ENCODE measurements at places on chromosomes 16 and 17. TPM values are rescaled to one million over a fixed set of nuclear protein-coding genes. Genes with fewer than 3 reads are reported as not detected.

Gene OTOP3
- not detected for total RNA-seq

Gene DLX4
- not detected for total RNA-seq

DNA sequence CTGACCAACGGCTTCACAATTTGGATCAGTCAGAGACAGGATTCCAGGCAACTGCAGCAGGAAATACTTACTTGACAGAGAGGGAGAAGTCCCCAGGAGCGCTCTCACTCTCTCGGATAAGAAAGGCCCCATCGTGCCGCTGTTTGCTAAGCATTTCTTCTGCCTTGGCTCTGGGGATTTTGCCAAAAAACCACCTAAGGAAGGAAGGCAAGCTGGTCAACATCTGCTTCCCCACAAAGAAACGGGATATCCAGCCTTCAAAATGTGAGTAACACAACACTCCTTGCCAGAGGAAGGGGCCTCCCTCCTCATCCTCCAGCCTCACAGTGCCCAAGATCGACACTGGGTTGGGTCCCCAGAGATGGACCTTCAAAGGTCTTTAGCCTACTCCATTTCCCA is 36.6 kb upstream of the SLC25A19 start:
- peaks cover 6% of the 10 kb centered on the region for H3K4me1 ChIP-seq
- H3K27me3 ChIP-seq, result no peaks in the 10 kb centered on the region
- no peak overlapping the region for H3K27ac ChIP-seq
- H3K4me3 ChIP-seq, result no peak overlapping the region
- H3K36me3 ChIP-seq, result peaks cover 2% of the 10 kb centered on the region

DNA sequence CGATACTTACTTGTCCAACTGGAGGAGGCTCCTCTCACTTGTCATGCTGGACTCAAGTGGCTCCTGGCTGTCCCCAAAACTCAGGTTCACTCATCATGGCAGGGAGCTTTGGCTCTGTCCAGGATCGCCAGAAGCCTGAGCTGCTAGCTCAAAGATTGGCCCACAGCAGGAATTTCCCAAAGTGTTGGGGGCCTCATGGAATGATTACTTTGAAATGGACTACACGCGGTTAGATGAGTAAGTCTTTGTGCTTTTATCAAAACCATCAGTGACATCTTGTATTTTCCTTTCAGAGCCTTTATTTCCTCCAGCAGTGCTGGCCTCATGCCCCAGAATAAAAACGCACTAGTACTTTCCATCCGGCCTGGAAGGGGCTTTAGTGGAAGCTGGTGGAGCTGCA is 29.2 kb upstream of the PHB1 start:
- peaks cover 23% of the 10 kb centered on the region for H3K4me1 ChIP-seq
- no peak overlapping the region for H3K4me3 ChIP-seq
- H3K27ac ChIP-seq, result no peak overlapping the region
- no peaks in the 10 kb centered on the region for H3K36me3 ChIP-seq
- DNase-seq, result no peak
- H3K27me3 ChIP-seq, result peaks cover 20% of the 10 kb centered on the region

DNA sequence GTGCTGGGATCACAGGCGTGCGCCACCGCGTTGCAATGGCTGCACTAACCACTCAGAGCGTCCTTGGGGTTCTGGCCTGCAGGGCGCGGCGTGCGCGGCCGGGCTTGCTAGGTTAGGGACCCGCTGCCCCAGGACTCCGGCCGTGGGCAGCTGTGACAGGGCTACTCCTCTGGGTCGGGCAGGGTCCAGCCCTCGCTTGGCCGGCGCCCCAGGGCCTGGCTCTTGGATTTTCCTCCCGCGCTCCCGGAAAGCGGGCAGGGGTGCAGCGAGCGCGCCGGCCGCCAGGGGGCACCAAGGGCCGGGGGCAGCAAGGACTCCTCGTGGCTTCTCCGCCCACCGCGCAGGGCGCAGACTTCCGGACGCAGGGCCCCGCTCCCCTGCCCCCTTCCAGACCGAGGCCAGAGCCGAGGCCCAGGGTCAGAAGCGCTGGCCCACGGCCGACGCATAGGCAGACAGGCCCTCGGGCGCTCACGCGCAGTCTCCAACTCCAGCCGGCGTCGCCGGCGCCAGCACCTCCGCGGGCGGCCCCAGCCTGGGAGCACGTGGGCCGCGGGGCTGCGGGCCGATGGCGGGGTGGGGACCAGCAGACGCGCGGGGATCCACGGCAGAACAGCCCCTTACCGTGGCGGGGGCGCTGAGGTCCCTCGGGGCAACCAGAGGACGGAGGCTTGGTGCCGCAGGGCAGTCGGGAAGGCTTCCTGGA is 355 bp downstream of the TLE7 start:
- peaks cover 3% of the 10 kb centered on the region for H3K27me3 ChIP-seq
- DNase-seq, result no peak
- peaks cover 1% of the 10 kb centered on the region for H3K36me3 ChIP-seq
- H3K4me1 ChIP-seq, result no peaks in the 10 kb centered on the region
- H3K27ac ChIP-seq, result no peak overlapping the region
- H3K4me3 ChIP-seq, result no peak overlapping the region

Measured in chondrocyte (in vitro differentiated cells).